ENCODE measurements at places on chromosomes 11 and 22.
A peak's percentile ranks its signal among the peaks of the same experiment; 100 is the strongest.

- DNase-seq: no peak
These were observed 3.1 kb upstream of the PGGHG start for GRCh38 chr11:285894-286220.

GRCh38 chr11:3199537-3200295 is 18.9 kb downstream of the MRGPRG start:
- no peak for DNase-seq

DNA sequence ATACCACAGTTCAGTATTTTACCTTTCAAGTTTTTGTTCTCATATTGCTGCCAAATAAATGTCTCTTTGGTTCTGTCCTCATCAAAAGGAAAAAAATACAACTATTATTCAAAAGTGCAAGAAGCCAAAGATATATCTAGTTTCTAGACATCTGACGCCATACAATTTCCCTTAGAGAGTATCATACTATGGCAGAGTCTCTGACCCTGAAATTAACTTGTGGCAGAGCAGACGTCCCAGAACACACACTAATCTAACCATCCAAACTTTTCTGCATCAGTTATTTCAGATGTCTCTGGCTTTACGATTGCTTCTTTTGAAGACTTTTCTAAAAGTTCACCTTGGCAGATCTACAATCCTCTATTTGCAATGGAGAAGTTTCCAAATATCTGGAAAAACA is 2.7 kb downstream of the OR51T1 start:
- DNase-seq: no peak

DNA sequence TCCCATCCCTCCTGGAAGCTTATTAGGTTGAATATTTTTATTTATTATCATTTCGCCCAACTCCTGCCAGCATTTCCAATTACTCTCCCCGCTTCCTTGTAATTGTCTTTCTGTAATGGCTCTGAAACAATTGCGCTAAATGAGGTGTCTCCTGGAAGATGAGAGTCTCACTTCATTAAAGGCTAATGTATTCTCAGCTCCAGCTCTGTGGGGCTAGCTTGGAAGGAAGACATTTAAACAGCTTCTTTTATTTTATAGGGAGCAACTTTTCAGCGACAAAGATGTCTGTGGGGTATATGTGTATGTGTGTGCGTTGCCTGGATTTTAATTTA is 86.6 kb downstream of the PKNOX2 start:
- no peak for DNase-seq

DNA sequence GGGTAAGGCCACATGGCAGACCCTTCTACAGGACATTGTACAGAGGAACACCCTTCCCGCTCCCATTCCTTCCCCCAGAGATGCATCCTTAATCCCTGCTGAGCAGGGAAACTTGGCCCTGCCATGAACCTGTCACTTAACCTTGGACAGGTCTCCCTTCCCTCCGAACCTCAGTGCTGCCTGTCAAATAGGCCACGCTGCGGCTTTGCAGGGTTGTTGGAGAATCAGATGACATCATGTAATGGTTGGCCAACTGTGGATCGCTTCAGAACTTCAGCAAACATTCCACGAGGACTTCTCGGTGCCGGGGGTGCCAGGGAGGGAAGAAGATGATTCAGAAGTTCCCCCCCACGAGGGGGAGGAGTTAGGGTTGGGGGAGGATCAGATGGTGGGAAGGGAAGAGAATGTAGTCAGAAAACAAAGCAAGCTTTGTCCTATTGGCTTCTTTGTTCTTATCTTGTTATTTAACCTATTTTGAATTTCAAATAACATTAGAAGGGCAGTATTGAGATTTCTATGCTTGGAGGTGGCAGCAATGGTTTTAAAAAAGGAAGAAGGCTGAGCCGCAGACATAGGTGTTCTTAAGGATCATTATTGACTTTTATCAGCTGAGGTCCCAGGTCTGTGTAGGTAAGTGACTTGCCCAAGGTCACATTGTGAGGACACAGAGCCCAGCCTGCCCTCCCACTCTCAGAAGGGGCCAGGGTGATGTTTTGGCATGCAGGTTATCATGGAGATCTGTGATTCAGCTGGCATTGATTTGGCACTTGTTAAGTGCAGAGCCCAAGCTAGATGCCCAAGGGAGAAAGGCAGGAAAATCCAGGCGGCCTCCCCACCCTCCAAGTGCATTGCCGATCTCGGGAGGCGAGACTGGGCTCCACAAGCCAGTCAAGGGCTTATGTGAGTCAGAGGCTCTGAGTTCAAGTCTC is 3.1 kb downstream of the CDC42EP1 start:
- DNase-seq: no peak

- DNase-seq: peak; percentile 59
These were observed 603 bp downstream of the ESRRA start for GRCh38 chr11:64305691-64306562.

- DNase-seq: no peak
These were observed 722 bp upstream of the GUCY1A2 start for GRCh38 chr11:107018902-107019493.

DNA sequence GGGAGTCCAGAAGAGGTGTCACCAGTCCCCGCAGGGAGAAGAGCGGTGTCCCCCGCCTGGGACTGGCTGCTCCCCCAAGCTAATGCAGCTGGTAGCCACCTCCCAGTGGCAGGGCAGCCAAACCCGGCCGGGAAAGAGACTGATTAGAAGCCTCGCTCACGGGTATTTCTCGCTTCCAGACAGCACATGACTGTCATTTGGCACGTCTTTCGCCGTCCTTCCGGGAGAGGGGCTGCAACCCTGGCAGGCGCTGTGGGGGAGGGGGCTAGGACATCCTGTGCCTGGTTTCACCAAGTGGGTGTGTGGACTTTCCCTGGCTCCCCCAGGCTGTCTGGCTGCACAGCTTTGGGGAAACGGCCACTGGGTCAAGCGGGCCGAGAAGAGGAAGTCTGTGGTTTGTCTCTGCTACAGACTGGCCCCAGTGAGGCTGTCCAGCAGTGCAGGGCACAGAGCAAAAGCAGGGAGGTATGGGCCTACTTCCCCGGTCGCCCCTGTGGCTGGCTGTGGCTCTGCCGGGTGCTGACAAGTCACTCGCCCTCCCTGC is 3.8 kb downstream of the CD81 start:
- DNase-seq: no peak

GRCh38 chr11:126456783-126457542 is 101.5 kb downstream of the ST3GAL4 start:
- DNase-seq: no peak

- no peak for DNase-seq
These were observed 15.2 kb downstream of the PPIL2 start for GRCh38 chr22:21680830-21681565.

GRCh38 chr11:18145025-18145424 is 12.7 kb downstream of the MRGPRX3 start:
- DNase-seq: no peak

GRCh38 chr11:2220173-2220771 is 48.7 kb upstream of the TH start:
- DNase-seq: no peak

DNA sequence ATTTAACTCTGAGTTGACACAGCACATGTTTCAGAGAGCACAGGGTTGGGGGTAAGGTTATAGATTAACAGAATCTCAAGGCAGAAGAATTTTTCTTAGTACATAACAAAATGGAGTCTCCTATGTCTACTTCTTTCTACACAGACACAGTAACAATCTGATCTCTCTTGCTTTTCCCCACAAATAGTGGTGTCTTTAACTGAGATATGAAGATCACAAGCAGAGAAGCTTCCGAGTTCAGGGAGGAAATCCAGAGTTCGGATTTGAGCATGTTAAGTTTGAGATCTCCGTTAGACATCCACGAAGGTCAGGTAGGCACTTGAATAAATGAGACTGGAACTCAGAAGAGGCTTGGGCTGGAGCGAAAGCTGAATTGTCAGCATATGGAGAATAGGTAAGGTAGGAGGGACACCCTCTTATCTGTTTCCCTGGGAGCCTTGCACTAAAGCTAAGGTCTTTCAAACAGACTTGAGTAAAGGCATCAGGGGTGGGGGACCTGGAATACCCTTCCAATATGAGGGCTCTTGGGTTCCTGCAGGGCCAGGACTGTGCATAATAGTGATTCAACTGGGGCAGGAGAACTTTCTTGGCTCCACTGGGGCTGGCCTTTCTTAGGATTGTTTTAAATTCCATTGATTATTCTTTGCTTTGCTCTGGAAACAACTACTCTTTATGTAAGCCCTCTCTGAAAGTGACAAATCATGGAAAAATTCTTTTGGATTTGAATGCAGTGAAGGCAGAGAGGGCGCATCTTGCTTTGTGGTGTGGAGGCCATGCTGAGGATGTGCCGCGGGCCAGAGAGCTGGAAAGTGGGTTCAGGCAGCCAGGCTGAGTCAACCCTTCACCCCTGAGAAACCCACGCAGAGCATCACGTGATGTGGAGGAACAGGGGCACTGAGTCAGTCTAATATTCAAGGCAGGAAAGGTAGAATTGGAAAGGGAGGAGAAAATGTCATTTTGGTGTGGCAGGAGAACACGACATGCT is 62.7 kb upstream of the AMPD3 start:
- DNase-seq: no peak

DNA sequence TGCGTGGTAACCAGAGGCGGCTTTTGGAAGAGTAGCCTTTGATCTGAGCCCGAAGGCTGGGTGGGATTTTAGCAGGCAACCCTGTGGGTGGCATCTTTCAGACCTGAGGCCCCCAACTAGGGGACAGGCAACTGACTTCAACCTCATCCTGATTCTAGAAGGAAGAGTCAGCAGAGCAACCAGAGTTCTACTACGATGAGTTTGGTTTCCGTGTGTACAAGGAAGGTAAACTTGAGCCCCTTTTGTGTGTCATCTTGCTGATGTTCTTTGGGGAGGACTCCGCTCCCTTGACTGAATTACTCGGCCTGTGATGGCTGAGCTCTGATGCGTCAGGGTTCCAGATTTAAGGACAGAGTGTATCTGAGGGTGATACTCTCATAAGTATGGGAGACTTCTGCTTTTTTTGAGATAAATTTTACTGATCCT is 31.6 kb downstream of the SGSM3 start:
- no peak for DNase-seq

GRCh38 chr22:22714600-22715335 is 70.4 kb downstream of the GGTLC2 start:
- no peak for DNase-seq

- no peak for DNase-seq
These were observed 13.0 kb upstream of the CXCR5 start for GRCh38 chr11:118870396-118871343.

DNA sequence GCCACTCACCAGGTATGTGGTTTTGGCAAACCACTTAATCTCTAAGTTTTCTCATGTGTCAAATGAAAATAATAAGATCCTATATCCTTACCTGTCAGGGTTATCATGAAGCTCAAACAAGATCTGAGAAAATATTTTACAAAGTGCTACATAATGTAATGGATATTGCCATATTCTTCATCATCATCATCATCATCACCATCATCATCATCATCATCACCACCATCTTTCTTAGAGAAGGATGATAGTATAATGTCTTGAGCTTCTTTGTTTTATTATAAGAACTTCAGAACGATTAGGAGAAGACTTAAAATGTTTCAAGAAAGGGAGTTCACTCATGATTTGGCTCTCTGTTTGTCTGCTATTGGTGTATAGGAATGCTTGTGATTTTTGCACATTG is 72.5 kb upstream of the UCP3 start:
- DNase-seq: no peak

DNA sequence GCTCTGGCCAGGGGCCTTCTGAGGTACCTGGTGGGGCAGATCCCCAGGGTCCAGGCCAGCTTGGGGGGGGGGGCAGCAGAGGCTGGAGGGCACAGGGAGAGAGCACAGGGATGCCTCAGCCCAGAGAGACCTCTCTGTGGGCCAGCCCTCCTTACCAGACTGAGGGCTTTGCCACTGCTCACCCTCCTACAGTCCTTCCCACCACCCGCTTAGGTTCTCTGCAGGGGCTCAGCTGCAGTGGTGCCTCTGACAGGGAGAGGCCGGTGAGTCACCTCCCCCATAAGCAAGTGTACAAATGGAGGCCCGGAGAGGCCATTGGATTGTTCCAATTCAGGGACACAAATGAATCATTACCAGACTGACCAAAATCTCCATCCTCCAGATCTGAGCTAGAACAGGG is 68.1 kb upstream of the LMO1 start:
- no peak for DNase-seq

GRCh38 chr22:24601217-24602104 is 1.5 kb upstream of the GGT1 start:
- no peak for DNase-seq

DNA sequence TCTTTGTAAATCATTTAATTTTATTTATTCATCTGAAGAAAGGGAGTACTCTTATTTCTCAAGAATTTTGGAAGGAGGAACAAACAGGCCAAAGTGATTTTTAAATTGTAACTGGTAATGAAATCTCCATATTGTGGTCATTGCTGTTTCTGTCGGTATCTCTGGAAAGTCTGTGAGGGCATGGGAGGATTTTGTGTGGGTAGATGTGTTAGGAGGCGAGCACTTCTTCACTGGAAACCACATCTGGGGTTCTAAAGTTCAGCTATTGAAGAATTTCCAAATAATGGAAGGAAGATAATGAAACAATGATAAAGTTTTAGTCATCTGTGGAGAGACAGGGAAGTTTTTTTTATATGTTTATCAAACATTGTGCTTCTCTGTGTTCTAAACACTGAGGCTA is 6.6 kb downstream of the TRIM34 start:
- DNase-seq: no peak

DNA sequence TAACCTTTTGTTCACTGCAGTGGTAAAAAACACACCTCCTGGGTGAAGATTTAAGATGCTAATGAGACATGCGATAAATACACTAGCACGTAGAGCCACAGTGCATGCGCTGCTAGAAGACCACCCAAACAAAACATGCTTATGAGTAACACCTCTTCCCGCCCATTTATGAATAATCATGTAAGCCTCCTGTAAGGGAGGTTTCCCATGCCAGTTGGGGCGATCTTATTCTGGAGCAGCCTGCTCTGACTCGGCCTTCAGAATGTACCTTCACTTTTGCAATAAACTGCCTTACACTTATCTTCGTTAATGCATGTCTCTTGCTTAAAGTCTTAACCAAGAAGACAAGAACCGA is 18.1 kb upstream of the SCARF2 start:
- DNase-seq: no peak

GRCh38 chr11:124310721-124311120 is 3.0 kb downstream of the OR8D1 start:
- DNase-seq: no peak

GRCh38 chr11:75532200-75533048 is 6.7 kb upstream of the GDPD5 start:
- DNase-seq: peak; percentile 55

GRCh38 chr22:49961601-49962011 is 1.0 kb downstream of the PIM3 start:
- DNase-seq: no peak

GRCh38 chr11:68215087-68215445 is 2.0 kb upstream of the KMT5B start:
- no peak for DNase-seq

All from stimulated activated CD8-positive, alpha-beta memory T cell treated with anti-CD3 and anti-CD28 coated beads, Interleukin-12 subunit alpha, Interleukin-12 subunit beta, amount 100 ng/mL, for 4 hours (primary cell).